ENCODE measurements at places on chromosomes 2 and 18.

GRCh38 chr18:77762642-77763041 lies 513.0 kb downstream of the GALR1 start:
- DNase-seq, result no peak

DNA sequence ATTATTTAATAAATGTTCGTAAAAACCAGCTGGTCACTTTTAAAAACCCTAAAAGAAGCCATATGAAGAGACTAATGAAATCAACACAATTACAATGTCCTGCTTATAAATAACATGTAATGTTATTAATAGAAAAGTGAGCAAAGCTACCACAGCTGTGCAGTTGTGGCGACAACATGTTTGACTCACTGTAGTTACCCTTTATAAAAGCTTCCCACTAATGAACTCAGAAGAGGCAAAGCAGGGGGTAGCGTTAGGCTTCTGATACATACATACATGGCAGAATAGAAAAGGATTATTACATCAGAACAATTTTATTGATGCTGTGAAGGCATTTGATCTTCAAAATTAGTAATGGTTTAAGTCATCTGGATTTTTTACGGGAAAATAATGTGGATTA lies 219.7 kb downstream of the SLC4A10 start:
- no peak for DNase-seq

- no peak for DNase-seq
Observed at GRCh38 chr2:105640246-105640645, 104.5 kb upstream of the NCK2 start.

DNA sequence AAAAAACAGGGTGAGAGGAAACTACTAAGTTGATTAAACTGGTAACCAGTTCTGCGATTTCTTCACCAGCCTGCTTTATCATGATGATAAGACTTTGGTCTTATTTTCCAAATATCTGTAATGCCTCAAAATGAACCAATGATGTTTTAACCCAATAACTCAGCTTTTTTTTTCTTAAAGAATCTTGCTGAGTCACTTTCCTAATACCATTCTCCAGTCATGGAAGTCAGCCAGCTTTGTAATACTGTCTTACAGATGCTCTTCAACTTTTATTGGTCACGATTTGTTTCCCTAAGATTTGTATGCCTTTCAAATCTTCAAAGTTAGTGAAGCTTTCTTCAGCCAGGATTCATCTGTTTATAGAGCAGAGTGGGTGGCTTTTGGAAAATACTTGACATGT lies 47.7 kb upstream of the SMIM21 start:
- DNase-seq, result no peak

DNA sequence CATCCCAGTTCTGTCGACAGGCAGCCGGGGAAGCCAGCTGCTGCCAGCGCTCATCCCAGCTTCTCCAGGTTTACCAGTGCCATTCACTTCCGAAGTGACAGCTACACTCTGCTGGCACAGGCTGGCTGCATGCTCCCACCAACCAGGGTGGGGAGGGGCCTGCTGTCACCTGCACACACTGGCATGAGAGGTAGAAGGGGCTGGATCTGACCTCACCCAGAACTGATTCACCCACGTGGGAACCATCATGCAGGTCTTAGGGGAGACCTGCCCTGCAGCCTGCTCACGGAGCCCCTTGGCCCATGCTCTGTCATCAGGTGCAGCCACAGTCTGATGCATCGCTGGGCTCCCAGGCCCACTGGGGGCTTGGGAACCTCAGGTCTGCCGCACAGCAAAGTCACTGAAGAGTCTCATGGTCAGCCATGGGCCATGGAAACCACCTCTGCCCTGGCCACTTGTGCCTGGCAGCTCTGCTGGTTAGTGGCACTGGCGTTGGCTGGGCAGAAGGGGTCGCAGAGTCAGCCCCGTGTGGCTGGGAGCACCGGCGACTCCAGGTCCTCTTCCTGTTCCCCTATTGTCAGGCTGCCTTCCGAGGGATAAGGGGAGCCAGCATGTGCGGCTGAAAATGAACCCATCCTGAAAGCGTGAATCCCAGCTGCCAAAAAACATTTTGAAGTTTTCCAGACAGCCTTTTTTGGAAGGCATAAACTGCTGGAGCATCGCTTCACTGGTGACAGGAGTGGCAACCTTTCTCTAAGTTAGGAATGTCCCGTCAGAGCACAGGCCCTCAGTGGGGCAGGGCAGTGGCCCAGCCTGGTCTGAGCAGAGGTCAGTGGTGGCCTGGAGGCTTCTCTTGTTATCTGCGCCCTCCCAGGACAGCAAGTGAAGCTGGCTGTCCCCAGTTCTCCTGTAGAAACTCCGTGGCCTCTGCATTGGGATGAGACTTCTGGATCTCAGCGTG lies 157.8 kb downstream of the SEPTIN10 start:
- peak; percentile 18 for DNase-seq

DNA sequence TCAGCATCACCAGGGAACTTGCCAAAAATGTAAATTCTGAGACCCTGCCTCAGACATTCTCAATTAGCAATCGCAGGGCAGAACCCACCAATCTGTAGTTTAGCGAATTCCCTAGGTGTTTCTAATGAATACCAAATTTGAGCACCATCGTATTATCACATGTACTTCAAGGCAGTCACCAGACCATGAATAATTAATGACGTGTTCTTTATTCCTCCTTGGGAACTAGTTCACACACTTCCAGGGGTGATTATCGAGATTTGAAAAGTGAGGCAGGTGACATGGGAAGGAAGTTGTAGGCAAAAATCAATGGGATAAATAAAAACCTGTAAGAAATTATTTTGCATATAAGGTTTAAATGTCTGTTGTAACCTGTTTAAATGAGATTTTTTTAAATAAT lies 102.5 kb upstream of the CRIM1 start:
- no peak for DNase-seq

DNA sequence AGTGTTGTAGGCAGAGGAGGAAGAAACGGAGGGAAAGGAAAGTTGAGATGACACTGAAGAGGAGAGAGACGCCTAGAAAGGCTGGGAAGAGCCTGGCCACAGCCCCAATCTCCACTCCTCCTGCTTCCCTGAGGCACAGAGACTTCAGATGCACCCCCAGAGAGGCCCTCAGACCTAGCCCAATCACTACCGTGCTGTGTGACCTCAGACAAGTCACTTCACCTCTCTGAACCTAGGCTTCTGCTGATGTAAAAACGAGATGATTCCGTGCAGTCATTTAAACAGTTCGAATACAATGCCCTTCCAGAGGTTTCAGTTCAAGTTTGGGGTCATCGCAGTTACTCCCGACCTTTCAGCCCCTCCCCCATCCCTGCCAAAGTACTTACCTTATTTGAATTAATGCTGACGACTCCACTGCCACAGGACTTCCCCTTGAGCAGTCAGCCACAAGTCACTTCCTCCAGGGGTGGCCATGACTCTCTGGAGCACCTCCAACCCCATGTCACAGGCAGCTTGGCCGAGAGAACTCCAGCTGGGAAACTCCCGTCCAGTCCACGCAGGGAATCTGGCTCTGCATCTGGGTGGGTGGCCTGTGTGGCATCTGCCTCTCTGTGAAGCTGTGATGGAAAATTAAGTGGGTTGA lies 105.2 kb upstream of the ID2 start:
- no peak for DNase-seq

GRCh38 chr18:23237524-23238151 lies 102.4 kb downstream of the CABLES1 start:
- DNase-seq, result no peak

DNA sequence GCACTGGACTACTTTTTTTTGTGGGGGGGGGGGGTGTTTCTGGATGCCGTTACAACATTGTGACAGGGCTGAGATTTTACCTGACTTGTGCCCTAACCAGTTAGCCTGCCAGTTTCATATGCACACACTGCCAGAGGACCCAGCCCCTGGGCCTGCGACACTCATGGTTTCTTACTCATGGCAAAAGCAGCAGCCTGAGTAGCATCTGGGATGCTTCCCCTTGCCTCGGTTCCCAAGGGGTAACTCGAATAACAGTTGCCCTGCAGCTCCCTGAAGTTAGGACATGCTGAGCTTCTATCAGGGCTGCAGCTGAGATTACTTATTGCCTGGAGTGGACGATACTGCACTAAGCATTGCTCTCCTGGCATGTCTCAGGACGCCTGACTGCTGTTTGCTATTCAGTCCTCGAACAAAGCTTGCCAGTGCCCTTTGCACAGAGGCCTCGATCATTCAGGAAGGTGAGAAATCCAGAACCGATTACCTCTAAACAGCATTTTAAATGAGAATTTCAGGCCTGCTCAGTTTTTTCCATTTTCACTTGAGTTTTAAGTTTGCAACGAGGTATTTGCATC lies 47.9 kb downstream of the TRPM8 start:
- no peak for DNase-seq

- no peak for DNase-seq
Observed at GRCh38 chr18:75863696-75864095, 436.2 kb upstream of the SMIM21 start.

GRCh38 chr2:41896186-41896846 lies 151.5 kb upstream of the PKDCC start:
- DNase-seq, result no peak

DNA sequence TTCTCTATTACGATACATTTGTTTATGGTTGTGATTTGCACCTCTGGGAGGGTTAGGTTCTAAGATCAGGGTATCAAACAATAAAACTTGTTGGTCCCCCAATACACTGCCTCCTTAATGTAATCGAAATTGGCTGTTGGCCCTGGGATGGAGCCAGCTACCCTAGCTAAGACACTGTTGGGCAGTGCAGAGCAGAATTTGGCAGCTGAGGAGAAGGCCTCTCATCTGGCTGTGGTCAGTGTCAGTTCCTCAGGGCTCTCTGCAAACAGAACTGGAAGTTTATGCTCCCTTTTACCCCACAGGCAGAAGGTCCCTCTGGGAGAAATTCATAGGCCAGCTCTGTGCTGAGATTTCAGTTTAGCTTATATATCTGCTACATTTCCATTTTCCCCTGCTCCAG lies 8.6 kb upstream of the HAAO start:
- no peak for DNase-seq

- DNase-seq, result no peak
Observed at GRCh38 chr18:49563701-49564517, 2.1 kb downstream of the LIPG start.

DNA sequence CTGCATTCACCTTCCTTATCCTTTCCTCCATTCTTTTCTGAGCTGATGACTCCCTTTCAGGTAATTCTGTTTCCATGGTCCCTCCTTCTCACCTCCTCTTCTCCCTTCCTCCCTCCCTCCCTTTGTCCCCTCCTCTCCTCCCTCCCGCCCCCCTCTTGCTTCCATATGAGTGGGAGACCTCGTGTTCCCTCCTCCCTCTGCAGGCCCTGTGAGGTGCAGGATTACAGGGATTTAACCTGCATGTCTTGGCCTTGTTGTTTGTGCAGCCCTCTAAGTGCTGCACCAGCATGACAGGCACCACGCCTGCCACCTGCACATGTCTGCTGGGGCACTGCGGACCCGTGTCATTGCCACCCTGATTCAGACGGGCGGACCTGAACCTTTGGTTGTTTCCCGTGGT lies 103.1 kb downstream of the SNTG2 start:
- DNase-seq, result no peak

DNA sequence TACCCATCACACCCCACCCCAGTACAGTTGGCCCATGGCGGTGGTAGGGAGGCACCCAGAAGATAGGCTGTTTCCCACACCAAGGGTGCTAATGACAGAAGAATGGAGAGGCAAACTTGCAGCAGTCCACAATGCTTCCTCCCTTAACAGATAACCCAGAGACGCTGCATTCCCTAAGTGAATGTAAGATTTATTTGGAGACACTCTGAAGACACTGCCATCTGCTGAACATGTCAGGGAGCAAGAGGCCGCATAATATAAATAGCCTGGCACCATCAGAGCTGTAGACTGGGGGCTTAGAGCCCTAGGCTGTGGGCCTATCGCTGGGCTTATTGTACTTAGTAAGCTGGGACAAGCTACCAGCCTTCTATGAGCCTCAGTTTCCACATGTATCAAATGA lies 2.2 kb upstream of the IWS1 start:
- no peak for DNase-seq

GRCh38 chr2:219687272-219687671 lies 59.8 kb downstream of the SLC4A3 start:
- DNase-seq, result no peak

- DNase-seq, result no peak
Observed at GRCh38 chr2:191228333-191228732, 16.9 kb upstream of the MYO1B start.

GRCh38 chr2:11056614-11057013 lies 98.7 kb upstream of the SLC66A3 start:
- DNase-seq, result peak; percentile 28

- DNase-seq, result no peak
Observed at GRCh38 chr18:49273241-49273880, 187.1 kb downstream of the DYM start.

DNA sequence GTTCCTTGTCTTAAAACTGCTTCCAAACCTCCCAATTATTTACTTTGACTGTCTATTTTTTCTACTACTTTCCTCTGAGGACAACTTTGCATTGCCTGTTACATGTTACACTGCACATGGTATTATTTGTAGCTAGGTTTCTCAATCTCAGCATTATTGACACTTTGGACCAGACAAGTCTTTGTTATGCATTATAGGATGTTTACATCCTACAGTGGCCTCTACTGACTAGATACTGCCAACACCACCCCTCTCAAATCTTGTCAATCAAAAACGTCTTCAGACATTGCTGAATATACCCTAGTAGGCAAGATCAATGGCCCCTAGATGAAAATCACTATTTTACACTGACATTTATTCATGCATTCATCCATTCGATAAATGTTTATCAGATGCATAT lies 129.6 kb upstream of the DNAJC10 start:
- peak; percentile 13 for DNase-seq

DNA sequence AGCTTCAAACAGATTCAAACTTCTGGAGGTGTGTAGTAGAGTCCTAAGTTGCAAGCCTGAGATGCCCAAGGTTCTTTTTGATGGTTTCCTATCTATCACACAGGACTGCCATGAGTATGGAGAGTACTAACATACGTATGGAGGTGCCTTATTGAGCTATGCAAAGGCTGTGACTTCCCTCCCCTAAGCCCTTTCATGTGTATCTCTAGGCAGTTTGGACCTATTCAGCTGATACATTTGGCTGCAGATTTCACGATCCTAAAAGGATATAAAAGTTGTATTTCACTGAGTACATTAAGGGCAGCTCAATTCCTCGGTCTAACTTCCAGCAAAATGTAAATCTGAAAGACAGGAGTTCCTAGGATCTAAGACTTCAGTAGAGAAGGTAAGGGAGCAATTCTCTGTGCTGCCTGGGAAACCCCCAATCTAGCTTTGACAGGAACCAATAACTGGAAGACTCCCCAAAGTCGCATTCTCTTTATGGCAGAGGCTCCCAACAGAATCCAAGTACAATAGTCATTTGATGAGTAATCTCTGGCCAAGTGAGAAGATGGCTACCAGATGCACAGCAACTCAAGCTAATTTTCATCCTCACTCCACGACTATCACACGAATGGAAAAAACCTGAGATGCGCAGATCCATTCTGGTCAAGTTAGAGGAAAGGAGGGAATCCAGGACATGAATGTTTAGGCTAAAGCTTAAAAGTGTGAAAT lies 83.8 kb downstream of the ATL2 start:
- DNase-seq, result no peak

DNA sequence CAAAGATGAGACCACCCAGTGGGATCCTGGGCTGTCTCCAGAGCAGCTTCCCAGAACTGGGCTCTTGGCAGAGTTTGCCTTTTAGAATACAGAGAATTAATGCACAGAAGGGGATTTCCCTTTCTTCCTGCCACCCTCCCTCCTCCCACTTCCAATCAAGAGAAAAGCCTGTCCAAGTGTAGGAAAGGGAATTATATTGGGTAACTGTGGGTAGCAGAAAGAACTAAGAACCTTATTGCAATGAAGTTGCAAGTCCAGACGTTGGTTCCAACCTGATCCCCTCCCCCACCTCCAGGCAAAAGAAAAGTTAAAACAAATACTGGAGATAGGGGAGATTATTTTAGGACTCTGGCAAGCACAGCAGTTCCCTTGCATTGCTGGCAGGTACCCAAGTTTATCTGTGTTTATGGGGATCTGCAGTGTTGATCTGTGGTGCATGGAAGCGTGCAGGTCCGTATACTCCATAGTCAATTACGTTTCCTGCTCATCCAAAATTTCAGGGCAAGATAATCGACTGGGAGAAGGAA lies 114.3 kb downstream of the PRKCE start:
- peak; percentile 87 for DNase-seq

Measured in NCI-H1694 treated with DMSO at 0.1 percent for 48 hours (cell line).